ENCODE measurements at places on chromosomes 2 and 18. TPM values are rescaled to one million over a fixed set of nuclear protein-coding genes. Genes with fewer than 3 reads are reported as not detected.

Gene PROM2
- polyA plus RNA-seq = not detected

Gene TSPYL6
- polyA plus RNA-seq = not detected

Gene AMER3
- not detected for polyA plus RNA-seq

Gene GAL3ST2
- not detected for polyA plus RNA-seq

Gene TTL
- polyA plus RNA-seq = 11.1 TPM

Gene AGXT
- not detected for polyA plus RNA-seq

Gene DNAJC5G
- polyA plus RNA-seq = not detected

Gene ASB3
- 18.6 TPM for polyA plus RNA-seq

Gene KCNK3
- 0.04 TPM for polyA plus RNA-seq

Gene LRRC30
- not detected for polyA plus RNA-seq

Gene SLC23A3
- polyA plus RNA-seq = 0.58 TPM

Gene UGT1A4
- not detected for polyA plus RNA-seq

Gene LOXHD1
- not detected for polyA plus RNA-seq

Gene RAB31
- polyA plus RNA-seq = 144 TPM

Gene CELF4
- polyA plus RNA-seq = not detected

Gene GULP1
- 6.1 TPM for polyA plus RNA-seq

Gene IDH1
- 53.1 TPM for polyA plus RNA-seq

Gene SH2D6
- polyA plus RNA-seq = not detected

Gene POTEJ
- not detected for polyA plus RNA-seq

Measured in GM23248 (cell line).